ENCODE measurements at places on chromosomes 16 and 17.

GRCh38 chr16:87826798-87827587 is 42.3 kb downstream of the SLC7A5 start:
- no peak for DNase-seq

DNA sequence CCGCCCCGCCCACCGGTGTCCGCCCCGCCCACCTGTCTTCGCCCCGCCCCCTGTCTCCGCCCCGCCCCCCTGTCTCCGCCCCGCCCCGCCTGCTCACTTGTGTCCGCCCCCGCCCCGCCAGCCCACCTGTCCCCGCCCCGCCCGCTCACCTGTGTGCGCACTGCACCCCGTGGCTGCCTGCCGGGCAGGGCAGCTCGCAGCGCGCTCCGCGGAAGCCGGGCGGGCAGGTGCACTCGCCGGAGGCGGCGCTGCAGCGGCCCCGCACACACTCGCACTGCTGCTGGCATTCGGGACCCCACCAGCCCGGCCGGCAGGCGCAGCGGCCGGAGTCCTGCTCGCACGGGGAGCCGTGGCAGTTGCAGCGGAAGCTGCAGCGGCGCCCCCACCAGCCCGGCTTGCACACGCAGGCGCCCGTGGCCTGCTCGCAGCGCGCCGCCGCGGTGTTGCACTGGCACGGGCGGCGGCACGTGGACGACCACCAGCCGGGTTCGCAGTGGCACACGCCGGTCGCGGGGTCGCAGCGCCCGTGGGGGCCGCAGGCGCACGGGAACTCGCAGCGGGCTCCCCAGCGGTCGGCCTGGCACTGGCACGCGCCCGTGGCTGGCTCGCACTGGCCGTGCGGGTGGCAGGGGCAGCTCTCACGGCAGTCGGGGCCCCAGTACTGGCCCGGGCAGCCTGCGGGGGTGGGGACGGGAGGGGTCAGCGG is 2.1 kb downstream of the SCARF1 start:
- no peak for DNase-seq

GRCh38 chr16:77335652-77336234 is 99.1 kb downstream of the ADAMTS18 start:
- DNase-seq, result no peak

DNA sequence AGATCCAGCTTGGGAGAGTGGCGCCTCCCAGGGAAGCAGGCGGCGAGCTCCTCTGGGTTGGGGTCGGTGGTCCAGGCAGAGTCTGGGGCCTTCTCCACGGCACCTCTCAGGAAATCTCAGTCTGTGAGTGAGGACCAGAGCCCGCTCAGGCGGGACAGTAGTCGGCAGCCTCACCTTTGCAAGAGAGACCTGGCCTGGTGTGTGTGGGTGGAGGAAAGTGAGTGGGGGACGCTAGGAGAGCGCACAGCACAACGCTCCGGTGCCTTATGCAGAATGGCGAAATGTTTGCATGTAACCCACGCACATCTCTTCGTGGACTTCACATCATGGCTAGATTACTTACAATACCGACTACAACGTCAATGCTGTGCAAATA is 2.2 kb downstream of the AHSP start:
- DNase-seq, result no peak

- DNase-seq, result no peak
Observed at GRCh38 chr17:77288115-77288619, 147.4 kb downstream of the SEC14L1 start.

DNA sequence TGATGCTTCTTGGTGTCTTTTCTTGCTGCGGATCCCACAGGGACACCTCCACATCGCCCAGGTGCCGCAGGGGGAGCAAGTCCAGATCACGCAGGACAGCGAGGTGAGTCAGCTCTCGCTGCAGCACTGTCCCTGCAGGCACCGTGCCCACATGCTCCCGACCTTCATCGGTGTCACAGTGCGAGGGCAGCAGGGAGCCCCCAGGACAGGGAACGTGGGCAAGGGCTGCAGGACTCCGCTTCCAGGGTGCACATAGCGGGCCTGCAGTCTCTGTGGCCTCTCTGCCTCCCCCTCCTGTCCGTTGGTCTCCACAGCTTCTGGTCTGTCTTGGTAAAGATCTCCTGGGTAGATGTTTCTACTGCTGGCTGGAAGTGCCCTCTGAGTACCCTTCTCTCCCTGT is 84.1 kb downstream of the BANP start:
- DNase-seq, result no peak

GRCh38 chr17:80729761-80730160 is 185.1 kb downstream of the RPTOR start:
- DNase-seq, result no peak

GRCh38 chr17:798246-798645 is 16.1 kb downstream of the MRM3 start:
- DNase-seq, result no peak

DNA sequence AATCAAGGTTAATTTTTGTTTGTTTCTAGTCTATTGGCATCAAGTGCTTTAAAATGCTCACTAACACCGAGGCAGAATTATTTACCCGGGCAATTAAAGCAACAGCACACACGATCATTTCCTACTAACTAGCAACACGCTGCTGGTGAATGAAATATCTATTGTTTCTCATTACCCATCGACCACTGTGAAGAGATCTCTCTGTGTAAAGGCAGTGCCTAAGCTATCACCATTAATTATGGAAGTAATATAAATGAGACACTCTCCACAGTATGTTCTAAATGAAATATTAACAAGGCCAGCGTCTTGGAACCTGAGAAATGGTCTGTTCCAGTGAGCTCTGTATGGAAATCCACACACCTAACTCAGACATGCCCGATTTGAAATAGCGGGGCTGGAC is 397.6 kb downstream of the MAF start:
- DNase-seq, result no peak

- DNase-seq, result no peak
Observed at GRCh38 chr17:72613396-72613795, 479.1 kb downstream of the SLC39A11 start.

GRCh38 chr16:84913315-84913714 is 93.5 kb downstream of the CRISPLD2 start:
- DNase-seq, result no peak

GRCh38 chr17:67493812-67494211 is 116.7 kb downstream of the PITPNC1 start:
- DNase-seq, result no peak

DNA sequence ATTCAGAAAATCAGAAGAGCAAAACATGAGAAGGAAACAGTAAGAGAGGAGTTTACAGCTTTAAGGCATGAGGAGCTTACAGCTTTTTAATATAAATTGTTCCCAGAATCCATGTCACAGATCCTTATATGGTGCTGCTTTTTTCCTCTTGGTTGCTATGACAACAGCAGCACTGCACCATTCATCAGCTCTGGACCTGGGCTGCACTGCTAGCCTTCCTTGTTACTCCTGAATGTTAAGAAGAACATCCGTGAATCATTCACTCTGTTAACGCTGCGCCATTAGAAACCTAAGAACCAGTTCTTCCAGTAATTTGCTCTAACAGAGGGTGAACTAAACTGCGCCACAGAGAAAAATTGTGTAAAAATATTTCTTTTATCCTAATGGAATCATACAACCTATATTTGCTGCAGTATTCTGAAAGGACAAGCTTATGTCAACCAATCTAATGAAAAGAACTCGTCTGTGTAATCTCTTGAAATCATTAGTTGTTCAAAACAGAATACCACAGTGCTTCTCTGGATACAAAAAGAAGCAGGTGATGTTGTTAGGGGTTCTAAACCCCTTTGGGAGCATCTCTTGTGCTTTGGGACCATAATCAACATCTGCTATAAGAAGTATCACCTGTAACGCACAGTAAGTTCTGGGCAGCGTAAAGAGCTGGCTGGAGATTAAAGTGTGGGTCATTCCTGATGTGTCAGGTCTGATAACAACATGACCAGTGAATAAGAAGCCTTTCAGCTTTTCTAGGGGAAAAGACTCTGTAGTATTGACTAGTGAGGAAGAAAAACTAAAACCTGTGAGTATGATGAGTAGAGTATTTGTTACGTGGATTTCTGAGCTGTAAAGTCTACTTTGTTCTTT is 151.2 kb downstream of the TANC2 start:
- no peak for DNase-seq

- no peak for DNase-seq
Observed at GRCh38 chr16:48047720-48048119, 108.1 kb downstream of the ABCC12 start.
